ENCODE measurements at places on chromosomes 4 and X. TPM values are rescaled to one million over a fixed set of nuclear protein-coding genes. Genes with fewer than 3 reads are reported as not detected.

The TRIM61 gene
- polyA plus RNA-seq = 1.3 TPM

DNA sequence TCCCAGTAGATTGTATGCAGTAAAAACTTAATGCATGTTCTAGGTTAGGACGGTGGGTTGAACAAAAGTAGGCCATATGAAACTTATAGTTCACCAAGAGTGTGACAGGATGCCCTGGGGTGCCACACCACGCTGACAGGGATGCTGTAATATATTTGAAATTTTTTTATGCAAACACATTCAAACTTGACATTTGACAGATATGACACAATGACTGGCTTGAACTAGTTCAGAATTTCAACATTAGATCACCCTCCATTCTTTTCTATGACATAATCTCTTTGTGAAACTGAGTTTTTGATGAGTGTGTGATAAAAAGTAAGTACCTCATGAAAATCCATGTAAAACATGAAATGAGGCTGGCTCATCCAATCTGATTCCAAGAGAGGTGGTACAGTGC lies 198.4 kb downstream of the PALLD start:
- no peak for DNase-seq

- DNase-seq = no peak
Observed at GRCh38 chrX:72269671-72270251, 7.3 kb downstream of the RPS4X start.

- DNase-seq = no peak
Observed at GRCh38 chr4:110959041-110959643, 336.3 kb upstream of the PITX2 start.

The MAGEA2B gene
- not detected for polyA plus RNA-seq

- DNase-seq = no peak
Observed at GRCh38 chr4:100848841-100849240, 331.0 kb upstream of the EMCN start.

DNA sequence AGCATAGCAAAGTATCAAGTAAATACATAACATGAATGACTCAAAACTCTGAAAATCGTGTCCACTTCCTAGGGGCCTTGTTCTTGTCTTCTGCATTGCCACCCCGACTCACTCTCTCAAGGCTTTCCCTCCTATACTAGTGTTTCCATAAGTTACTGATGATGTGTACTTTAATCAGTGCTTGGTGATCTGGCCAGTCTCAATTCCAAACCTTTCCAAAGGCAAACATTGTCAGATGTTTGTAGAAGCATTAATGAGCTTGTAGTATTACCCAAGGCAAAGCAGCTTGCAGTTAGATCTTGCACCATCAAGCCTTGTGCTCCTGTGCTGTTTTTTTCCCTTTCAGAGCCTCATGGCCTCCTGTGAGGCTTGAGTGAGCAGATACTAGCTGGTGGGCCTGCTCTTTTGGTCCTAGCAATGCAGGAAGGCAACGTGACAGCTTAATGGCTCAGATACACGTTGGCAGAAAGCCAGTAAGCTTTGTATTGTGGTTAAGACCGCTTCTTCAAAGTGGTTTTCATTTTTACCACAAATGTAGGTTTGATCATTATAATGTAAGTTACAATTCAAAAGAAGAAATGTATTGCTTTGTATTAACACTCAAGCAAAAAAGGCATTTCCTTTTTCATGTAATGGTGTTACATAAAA lies 51.8 kb downstream of the RBPJ start:
- no peak for DNase-seq

The NDP gene
- polyA plus RNA-seq = not detected

DNA sequence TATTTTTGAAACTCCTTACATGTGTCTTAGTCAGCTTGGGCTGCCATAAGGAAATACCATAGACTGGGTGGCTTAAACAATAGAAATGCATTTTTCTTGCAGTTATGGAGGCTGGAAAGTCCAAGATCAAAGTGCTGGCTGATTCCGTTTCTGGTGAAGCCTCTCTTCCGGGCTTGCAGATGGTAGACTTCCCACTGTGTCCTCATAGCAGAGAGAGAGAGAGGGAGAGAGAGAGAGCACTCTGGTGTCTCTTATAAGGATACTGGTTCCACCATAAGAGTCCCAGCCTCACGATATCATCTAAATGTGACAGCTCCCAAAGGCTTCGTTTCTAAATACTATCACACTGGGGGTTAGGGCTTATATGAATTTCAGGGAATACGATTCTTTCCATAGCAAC lies 39.7 kb downstream of the ENPEP start:
- DNase-seq = no peak

The PRDM5 gene
- polyA plus RNA-seq = 7.3 TPM

The RNF212 gene
- polyA plus RNA-seq = 2.9 TPM

GRCh38 chr4:1080432-1080831 lies 32.9 kb downstream of the RNF212 start:
- DNase-seq = no peak

DNA sequence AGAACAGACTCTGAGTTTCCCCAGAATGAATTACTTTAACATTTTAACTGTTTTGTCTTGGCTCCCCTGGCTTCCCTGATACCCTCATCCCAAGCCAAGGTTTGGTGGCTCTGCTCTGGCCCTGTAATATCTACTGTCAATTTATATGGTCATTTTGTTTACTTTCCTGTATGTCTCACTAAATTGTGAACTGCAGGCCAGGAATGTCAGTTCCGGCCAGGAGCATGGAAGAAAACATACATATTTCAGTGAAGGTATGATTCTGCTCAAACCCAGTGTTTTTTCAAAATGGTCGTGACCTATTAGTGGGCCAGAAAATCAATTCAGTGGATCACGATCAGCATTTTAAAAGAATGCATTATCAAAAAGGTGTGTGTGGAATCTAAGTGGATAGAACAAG lies 1.2 kb downstream of the RPGR start:
- no peak for DNase-seq

All from BJ (cell line).